ENCODE measurements at places on chromosomes 1 and 21. TPM values are rescaled to one million over a fixed set of nuclear protein-coding genes. Genes with fewer than 3 reads are reported as not detected.
A peak's percentile ranks its signal among the peaks of the same experiment; 100 is the strongest.

NUCKS1 gene
- total RNA-seq: 94.7 TPM

SPRR2F gene
- not detected for total RNA-seq

DIO1 gene
- not detected for total RNA-seq

SELENOF gene
- total RNA-seq: 165 TPM

FCRL3 gene
- 9.3 TPM for total RNA-seq

CLEC20A gene
- not detected for total RNA-seq

OR14A16 gene
- not detected for total RNA-seq

OPTC gene
- total RNA-seq: not detected

DNA sequence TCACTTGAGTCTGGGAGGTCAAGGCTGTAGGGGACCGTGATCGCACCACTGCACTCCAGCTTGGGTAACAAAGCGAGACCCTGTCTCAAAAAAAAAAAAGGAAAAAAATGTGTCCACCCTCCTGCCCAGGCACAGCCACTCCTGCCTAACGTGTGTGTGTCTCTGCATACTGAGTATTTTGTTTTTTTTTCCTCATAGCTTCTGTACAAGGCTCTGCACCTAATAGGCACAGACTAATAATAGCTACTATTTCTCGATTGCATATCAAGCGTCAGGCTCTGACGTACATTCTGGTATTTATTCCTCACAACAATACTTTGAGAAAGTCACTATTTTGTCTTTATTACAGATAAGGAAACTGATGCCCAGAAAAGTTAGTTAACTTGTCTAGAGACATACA lies 5.0 kb downstream of the PTGFRN start:
- no peaks in the 10 kb centered on the region for H3K36me3 ChIP-seq
- H3K4me3 ChIP-seq: no peak overlapping the region
- H3K27ac ChIP-seq: no peak overlapping the region
- no peak for DNase-seq
- no peaks in the 10 kb centered on the region for H3K27me3 ChIP-seq

DNA sequence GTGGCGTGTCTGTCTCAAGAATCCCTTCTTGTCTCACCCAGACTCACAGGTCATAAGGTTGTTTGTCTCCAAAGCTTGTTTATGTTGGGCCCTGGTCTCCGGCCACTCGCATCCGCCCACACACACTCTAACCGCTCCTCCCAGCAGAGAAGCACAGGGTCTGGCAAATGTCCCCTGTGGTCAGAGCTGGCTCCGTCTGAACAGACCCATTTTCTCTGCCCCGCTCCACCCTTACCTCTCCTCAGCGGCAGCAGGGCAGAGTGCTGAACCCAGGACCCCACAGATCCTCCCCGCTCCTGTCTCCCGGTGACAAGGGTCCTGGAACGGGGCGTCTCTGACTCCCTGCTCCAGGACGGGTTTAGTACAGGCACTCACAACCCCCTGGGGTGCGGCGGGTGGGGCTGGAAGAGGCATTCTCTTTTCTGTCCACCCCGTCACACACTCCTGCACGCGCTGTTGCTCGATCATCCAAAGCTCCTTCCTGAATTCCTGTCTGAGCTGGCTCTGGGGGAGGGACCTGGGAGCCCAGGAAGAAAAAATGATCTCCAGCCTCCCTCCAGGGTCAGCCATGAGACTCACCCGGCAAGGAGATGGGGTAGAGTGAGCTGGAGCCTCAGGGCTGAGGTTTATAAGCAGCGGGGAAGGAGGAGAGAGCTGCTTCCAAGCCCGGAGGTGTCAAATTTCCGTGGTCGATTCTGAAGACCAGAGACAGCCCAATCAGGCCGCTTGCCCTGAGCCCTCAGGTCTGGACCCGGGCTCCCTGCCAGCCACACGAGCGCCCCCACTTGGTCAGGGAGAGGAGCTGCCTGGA lies at the start of gene S100A13:
S100A13 (minus strand) TSS at position 602 of the 811 bp plus-strand sequence. CDS start 1,033 bp downstream, outside the sequence.
- H3K4me3 ChIP-seq: no peak within 1 kb of the TSS
- H3K36me3 ChIP-seq: no peaks in the 10 kb centered on the region
- H3K27ac ChIP-seq: no peak within 1 kb of the TSS
- peaks cover 5% of the 10 kb centered on the region for H3K4me1 ChIP-seq

DNA sequence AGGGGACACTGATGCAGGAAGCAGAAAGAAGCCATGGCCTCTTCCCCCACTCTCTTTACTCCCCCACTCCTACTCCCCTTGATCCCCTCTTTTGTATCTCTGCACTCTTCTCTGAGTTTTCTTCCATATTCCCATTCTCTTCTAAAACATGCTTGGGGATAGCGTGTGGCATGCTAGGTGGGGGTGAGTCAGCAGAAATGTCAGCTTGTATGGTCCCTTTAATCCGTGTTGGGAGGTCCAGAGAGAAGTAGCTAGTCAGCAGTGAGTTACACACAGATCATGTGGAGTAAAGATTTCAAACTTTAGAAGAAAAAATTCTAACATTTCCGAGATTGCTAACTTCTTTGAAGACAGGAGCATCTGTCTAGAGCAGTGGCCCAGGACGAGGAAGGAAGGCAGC lies 4.0 kb upstream of the KCNK1 start:
- H3K4me1 ChIP-seq: no peaks in the 10 kb centered on the region
- H3K27ac ChIP-seq: no peak overlapping the region

- DNase-seq: no peak
- H3K4me3 ChIP-seq: no peak overlapping the region
- no peaks in the 10 kb centered on the region for H3K4me1 ChIP-seq
These were observed 83.4 kb upstream of the ACTL8 start for GRCh38 chr1:17671741-17672140.

- H3K36me3 ChIP-seq: no peaks in the 10 kb centered on the region
- H3K4me1 ChIP-seq: peaks cover 17% of the 10 kb centered on the region
- H3K27ac ChIP-seq: peak overlapping the region; percentile 100
- H3K4me3 ChIP-seq: peak overlapping the region; percentile 100
- DNase-seq: no peak
These were observed 709 bp downstream of the GART start for GRCh38 chr21:33541105-33541711.

DNA sequence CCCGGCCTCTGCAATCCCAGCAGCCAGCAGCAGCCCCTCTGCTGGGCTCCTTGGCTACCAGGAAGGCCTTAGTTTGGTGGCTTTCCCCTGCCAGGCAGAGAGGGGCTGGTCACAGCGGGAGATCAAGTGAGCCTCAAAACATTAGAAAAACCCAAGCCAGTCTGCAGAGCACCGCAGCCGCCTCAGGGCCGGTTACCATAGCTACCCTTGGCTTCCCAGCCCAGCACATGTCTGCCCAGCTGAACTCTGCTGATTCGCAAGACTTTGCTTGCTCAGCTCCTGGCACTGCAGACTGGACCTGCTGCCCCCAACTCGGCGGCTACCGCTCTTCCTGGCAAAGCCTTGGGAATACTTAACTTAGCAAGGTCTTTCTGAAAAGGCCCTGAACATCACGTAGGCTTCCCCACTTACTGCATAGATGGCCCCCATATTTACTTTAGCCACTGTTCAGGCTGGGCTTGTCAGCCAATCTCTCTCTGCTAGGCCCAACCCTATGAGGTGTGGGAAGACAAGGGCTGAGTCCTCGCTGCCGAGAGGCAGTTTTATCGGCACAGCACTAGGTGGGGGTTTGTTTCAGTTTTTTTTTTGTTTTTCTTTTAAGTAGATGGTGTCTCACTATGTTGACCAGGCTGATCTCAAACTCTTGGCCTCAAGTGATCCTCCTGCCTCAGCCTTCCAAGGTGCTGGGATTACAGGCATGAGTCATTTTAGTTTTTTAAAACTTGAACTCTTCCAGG lies 28.6 kb upstream of the PLEKHG5 start:
- no peaks in the 10 kb centered on the region for H3K4me1 ChIP-seq
- no peaks in the 10 kb centered on the region for H3K27me3 ChIP-seq
- H3K4me3 ChIP-seq: no peak overlapping the region
- no peak for DNase-seq

DNA sequence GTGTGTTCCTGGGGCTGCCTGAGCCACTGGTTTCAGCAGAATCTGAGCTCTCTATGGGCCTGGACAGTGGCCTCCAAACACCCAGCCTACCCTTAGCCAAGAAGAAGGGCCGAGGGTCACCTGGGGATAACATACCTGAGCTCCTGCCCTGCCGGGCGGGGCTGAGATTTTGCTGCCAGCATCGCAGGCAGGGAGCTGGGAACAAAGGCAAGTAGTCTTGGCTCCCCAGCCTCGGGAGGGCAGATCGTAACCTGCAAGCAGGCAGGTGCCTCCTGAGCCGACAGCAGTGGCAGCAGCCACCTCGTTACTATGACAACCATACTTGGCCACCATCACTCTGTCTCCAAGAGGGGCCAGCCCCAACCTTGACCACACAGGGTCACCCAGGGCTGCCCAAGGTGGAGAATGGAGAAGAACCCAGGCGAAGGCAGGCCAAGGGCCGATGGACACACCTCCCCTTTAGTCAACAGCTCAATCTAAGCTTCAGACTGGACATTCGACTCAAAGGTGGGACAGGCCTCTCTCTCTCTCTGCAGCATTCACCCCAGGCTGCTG lies 54.6 kb downstream of the TOMM20 start:
- no peak for DNase-seq
- H3K4me1 ChIP-seq: peaks cover 25% of the 10 kb centered on the region
- H3K27me3 ChIP-seq: no peaks in the 10 kb centered on the region
- H3K27ac ChIP-seq: no peak overlapping the region
- H3K36me3 ChIP-seq: no peaks in the 10 kb centered on the region
- no peak overlapping the region for H3K4me3 ChIP-seq

DNA sequence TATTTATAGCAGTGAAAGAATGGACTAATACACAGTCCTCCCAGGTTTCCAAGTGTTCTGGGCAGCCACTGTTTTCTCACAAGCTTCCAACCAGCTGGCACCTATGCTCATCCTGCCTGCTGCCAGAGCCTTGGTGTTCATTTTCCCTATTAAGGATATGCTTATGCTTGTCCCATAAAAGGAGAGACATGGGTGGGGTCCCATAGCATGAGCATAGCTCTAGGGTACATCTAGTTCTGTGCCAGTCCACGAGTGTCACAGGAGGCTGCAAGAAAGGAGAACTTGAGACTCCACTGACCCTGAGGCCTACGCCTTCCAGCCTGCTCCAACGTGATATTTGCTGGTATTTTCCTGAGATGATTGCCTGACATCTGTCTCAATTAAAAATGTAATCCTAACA lies 192.4 kb upstream of the PTGFR start:
- no peaks in the 10 kb centered on the region for H3K36me3 ChIP-seq
- H3K4me1 ChIP-seq: no peaks in the 10 kb centered on the region
- no peak for DNase-seq
- no peak overlapping the region for H3K27ac ChIP-seq
- no peaks in the 10 kb centered on the region for H3K27me3 ChIP-seq

GRCh38 chr1:93180723-93181613 lies at the start of gene CCDC18:
TSS of gene CCDC18 (plus strand) at chr1:93180724. CDS start at chr1:93183362, 2,638 bp downstream.
- peaks cover 20% of the 10 kb centered on the region for H3K4me1 ChIP-seq
- no peaks in the 10 kb centered on the region for H3K27me3 ChIP-seq
- H3K36me3 ChIP-seq: peaks cover 6% of the 10 kb centered on the region
- H3K4me3 ChIP-seq: peak within 1 kb of the TSS; percentile 82
- peak within 1 kb of the TSS; percentile 99 for H3K27ac ChIP-seq
- peak; percentile 43 for DNase-seq

- no peak overlapping the region for H3K27ac ChIP-seq
- no peak for DNase-seq
- H3K4me3 ChIP-seq: no peak overlapping the region
These were observed 45.3 kb upstream of the RGS5 start for GRCh38 chr1:163248064-163248463.

DNA sequence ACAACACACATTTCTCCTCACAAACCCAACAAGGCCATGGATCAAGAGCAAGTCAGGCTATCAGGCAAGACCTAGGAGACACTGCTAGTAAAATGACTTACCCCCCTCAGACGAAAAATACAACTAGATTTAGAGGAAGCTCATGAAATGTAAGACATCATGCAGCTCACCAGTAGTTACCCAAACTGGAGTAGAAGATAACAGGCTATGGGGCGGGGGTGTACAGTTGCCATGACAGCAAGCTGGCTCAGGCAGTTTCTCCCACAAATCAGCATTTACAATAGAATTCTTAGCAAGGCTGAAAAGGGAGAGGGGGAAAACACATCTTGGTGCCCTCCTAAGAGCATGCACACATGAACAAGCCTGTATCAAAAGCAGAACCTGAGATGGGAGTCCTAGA lies 13.9 kb downstream of the TPM3 start:
- H3K27me3 ChIP-seq: no peaks in the 10 kb centered on the region
- H3K4me1 ChIP-seq: peaks cover 68% of the 10 kb centered on the region
- peak overlapping the region; percentile 15 for H3K27ac ChIP-seq
- no peak for DNase-seq
- H3K4me3 ChIP-seq: no peak overlapping the region
- H3K36me3 ChIP-seq: no peaks in the 10 kb centered on the region

DNA sequence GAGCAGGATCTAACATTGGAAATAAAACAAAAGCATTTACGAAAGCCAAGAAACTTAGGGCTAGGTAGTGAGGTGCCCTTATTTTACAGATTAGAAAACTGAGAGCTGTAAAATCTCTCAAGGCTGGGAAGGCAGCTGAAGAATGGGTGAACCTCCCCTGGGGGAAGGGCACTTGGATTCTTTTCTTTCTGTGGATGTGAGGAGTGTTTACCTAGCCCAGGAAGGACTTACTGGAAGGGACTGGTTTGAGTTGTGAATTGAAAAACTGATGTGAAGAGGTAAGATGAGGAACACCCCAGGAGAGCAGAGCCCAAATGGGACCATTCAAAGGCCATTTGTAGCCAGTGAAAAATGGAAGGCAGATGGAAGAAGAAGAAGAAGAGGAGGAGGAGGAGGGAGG lies 74.7 kb upstream of the NGF start:
- H3K4me3 ChIP-seq: no peak overlapping the region
- H3K27me3 ChIP-seq: no peaks in the 10 kb centered on the region
- H3K27ac ChIP-seq: no peak overlapping the region
- no peaks in the 10 kb centered on the region for H3K4me1 ChIP-seq
- no peak for DNase-seq

- H3K36me3 ChIP-seq: no peaks in the 10 kb centered on the region
- no peak overlapping the region for H3K4me3 ChIP-seq
- H3K4me1 ChIP-seq: no peaks in the 10 kb centered on the region
- no peaks in the 10 kb centered on the region for H3K27me3 ChIP-seq
These were observed 130.8 kb downstream of the BRINP2 start for GRCh38 chr1:177301425-177302124.

DNA sequence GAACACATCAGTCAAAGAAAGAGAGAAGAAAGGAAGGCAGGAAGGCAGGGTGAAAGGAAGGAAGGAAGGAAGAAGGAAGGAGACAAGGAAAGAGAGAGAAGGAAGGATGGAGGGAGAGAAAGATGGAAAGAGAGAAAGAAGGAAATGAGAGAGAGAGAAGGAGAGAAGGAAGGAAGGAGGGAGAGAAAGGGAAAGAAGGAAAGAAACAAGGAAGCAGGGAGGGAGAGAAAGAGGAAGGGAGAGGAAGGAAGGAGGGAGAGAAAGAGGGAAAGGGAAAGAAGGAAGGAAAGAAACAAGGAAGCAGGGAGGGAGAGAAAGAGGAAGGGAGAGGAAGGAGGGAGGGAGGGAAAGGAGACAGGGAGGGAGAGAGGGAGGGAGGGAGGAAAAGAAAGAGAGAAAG lies 35.4 kb upstream of the SAMD11 start:
- no peaks in the 10 kb centered on the region for H3K4me1 ChIP-seq
- DNase-seq: no peak
- no peaks in the 10 kb centered on the region for H3K36me3 ChIP-seq
- peaks cover 18% of the 10 kb centered on the region for H3K27me3 ChIP-seq
- H3K27ac ChIP-seq: no peak overlapping the region

GRCh38 chr1:77300566-77300965 lies 18.7 kb downstream of the AK5 start:
- H3K4me3 ChIP-seq: no peak overlapping the region
- no peak overlapping the region for H3K27ac ChIP-seq
- no peaks in the 10 kb centered on the region for H3K27me3 ChIP-seq
- DNase-seq: no peak
